CD4-positive, CD25-positive, alpha-beta regulatory T cell (primary cell): ENCODE measurements at places on chromosomes 6 and 20. TPM values are rescaled to one million over a fixed set of nuclear protein-coding genes. Genes with fewer than 3 reads are reported as not detected.

Gene TBXT
- not detected for polyA plus RNA-seq

Gene ATP6V1G2
- polyA plus RNA-seq = 1.8 TPM

Gene VNN1
- not detected for polyA plus RNA-seq

Gene GTSF1L
- 3.0 TPM for polyA plus RNA-seq

Gene KCNG1
- 0.27 TPM for polyA plus RNA-seq

Gene UST
- polyA plus RNA-seq = 2.5 TPM

Gene CALHM4
- polyA plus RNA-seq = not detected

Gene ZSCAN31
- 0.34 TPM for polyA plus RNA-seq

Gene ASCC3
- 29.2 TPM for polyA plus RNA-seq

Gene ZC2HC1B
- not detected for polyA plus RNA-seq

Gene ASIP
- not detected for polyA plus RNA-seq

Gene TRIM15
- not detected for polyA plus RNA-seq

Gene RIPPLY2
- not detected for polyA plus RNA-seq

Gene CST4
- not detected for polyA plus RNA-seq

Gene SUMO4
- polyA plus RNA-seq = 0.68 TPM

Gene PNLDC1
- 0.21 TPM for polyA plus RNA-seq

Gene CLDN20
- not detected for polyA plus RNA-seq

Gene EYA4
- polyA plus RNA-seq = not detected

Gene SAPCD1
- not detected for polyA plus RNA-seq
